ENCODE measurements at places on chromosomes 7 and 10.

GRCh38 chr10:42926843-42927242 is 144.2 kb downstream of the BMS1 start:
- DNase-seq = no peak

GRCh38 chr7:105244594-105244993 is 144.1 kb downstream of the SRPK2 start:
- no peak for DNase-seq

GRCh38 chr10:35992107-35992506 is 350.0 kb upstream of the FZD8 start:
- no peak for DNase-seq

DNA sequence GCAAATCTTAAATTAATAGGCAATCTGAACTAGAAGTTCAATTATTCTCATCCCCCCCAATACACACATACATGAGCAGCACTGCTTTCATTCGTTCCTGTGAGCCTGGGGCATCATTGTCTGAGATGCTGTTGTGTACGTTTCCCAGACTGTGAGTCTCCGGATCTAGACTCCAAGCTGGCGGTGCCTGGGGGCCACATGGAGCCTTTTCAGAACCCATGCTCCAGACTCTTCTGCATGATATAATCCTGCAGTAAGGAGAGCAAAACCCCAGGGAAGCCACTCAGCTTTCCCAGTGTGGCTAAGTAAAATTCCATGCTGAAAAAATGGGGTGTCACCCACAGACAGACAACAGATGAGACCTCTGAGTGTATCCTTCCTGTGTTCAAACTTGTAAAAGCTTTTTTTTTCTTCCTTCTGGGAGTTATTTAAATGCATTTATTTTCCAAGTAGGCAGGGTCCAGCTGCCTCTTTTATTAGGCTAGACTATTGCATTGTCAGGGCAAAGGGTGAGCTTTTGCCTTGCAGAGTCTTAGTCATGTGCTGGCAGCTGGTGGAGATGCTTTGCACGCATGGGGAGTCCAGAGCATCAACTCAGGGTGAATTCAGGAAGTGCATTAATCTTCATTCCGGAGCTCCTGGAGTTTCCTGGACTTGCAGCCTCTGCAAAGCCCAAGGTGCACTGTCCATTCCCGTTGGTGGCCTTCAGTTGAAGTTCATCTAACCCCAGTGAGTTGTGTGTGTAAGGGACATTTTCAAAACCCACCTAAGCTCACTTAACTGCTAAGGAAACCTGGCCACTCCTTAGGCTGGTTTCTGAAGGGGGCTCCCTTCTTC is 185.7 kb upstream of the ADO start:
- no peak for DNase-seq

DNA sequence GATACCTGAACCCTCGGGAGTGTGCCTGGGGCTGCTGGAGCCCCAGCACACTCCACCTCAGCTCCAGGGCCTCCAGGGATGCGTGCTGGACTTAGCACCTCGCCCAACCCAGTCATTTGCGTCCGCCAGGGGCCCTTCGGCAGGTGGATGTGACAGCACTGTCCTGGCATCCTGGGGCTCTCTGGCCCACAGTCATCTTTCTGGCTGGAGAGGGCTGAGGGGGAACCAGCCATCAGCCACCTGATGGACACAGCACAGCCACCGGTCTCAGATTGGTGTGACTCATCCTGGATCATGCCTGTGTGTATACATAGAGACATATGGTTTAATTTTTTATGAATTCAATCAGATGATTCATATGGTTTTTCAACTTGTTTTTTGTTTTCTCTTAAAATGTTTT is 11.1 kb downstream of the ZNF775 start:
- DNase-seq = no peak

- DNase-seq = no peak
Measured at GRCh38 chr7:158028290-158028941, 559.2 kb downstream of the PTPRN2 start.

GRCh38 chr10:85008488-85009184 is 680.2 kb downstream of the CCSER2 start:
- no peak for DNase-seq

DNA sequence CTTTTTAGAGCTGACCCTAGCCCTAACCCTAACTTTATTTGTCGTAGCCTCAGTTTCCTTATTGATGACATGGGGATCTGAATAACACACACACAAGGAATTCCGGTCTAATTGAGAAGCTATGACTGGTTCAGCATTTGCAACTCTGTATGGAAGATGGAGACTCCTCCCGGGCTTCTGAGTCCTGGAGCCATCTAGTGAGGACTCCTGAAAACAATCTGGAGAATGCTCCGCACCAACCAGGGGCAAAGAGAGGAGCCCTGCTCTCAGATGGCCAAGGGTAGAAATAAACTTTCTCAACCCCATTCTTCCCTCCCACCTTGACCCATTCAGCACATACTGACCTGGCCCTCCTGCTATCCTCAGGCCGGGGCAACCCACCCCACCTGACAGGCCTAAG is 26.4 kb downstream of the MBL2 start:
- DNase-seq = no peak

- DNase-seq = no peak
Measured at GRCh38 chr10:86244297-86245014, 122.1 kb downstream of the GRID1 start.

DNA sequence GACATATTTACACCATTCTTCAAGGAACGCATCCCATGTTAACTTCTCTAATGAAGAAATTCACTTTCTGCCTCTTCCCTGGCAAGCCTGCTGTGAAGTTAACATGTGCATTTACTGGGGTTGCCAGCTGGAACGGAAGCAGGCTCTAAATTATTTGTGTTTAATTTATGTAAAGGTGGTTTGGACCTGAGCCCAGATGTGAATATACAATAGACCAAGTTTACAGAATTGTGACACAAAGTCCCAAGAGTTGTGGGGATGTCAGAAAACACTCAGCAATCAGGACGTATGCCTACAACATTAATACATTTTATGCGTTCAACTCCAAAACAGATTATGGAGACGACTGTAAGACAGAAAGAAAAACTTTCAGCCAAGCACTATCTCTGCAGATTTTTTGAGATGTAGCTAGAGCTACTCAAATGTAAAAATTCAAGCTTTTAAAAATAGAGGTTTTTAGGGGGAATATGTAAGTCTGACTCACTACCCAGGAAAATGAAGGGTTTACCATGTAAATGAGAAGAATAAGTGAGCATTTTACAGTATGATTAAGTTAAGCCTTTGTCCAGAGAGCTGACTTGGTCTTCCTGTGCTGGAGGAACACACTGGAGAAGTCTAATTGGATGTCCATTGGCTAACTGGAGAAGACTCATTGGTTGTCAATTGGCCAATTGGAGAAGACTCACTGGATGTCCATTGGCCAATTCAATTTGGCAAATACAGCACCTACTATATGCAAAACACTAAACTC is 19.5 kb downstream of the NRP1 start:
- no peak for DNase-seq

DNA sequence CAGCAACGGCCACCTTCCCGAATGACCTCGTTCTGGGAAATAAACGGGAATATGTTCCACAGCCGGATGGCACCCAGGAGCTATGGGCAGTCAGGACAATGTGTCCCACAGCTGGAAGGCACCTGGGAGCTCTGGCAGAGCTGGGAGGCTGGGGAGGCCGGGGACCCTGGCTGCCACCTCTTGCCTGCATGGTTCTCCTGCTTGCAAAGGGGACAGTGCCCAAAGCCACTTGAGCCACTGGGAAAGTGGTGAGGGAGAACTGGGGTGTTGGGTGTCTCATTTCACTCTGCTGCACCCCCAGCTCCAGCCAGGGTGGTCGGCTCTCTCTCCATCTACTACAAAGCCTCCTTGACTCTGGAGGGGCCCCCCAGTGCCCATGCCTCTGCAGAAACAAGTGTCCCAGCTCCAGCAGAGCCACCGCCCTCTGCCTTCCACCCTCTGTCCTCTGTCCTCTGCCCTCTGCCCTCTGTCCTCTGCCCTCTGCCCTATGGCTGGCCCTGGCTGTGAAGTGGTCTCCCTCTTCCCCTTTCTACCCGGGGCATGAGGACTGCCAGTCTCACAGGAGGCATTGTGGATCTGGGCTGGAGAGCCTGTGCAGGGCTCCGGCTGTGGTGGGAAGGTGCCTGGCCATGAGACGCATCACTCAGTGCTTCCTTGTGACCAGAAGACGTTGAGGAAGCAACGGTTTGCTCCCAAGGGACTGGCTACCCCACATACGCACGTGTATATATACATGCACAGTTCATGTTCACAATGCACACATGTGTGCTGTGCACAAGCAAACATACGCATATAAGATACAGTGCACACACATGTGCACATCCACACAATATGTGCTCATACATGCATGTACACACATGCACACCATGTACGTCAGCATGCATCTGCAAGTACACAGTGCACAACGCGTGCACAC is 21.5 kb upstream of the INPP5A start:
- no peak for DNase-seq

GRCh38 chr7:100079024-100079560 is 2.4 kb downstream of the ZNF3 start:
- DNase-seq = no peak

GRCh38 chr7:40765639-40766038 is 630.8 kb downstream of the SUGCT start:
- DNase-seq = no peak

DNA sequence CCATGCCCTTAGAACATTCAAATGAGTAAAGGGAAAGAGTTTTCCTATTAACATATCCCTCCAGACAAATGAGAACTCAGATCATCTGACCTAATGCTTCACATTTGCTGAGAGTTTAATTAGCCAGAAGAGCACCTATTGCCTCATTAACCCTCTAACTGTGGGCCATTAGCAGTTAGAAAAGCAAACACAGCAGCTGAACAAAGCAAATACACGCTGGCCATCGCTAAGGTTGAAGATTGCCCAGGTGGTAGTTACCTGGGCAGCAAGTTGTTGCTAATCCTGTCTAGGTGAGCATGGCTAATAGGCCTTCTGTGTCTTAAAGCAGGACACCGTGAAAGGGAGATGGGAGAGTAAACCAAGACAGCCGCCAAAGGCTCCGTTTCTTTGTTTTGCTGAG is 49.9 kb upstream of the UCN3 start:
- DNase-seq = no peak

GRCh38 chr7:90309872-90310271 is 11.2 kb downstream of the FAM237B start:
- no peak for DNase-seq

- no peak for DNase-seq
Measured at GRCh38 chr10:87861566-87861952, 1.8 kb downstream of the KLLN start.

DNA sequence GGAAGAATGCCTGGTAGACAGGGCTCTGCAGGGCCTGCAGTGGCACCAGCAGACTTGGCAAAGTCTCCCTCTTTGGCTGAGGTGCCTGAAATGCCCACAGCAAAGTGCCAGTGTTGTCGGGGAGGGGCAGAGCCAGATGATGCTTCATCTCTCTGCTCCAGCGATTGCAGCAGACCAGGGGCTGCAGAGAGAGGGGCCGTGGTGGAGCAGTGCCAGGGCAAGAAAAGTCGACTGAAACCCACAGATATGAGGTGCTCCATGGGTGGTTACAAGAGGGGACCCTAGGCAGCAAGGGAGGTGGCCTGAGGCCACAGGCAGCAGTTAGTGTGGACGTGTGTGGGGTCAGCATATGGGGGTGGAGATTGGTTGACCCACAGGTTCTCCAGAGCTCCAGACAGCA is 123.5 kb upstream of the SHH start:
- DNase-seq = no peak

DNA sequence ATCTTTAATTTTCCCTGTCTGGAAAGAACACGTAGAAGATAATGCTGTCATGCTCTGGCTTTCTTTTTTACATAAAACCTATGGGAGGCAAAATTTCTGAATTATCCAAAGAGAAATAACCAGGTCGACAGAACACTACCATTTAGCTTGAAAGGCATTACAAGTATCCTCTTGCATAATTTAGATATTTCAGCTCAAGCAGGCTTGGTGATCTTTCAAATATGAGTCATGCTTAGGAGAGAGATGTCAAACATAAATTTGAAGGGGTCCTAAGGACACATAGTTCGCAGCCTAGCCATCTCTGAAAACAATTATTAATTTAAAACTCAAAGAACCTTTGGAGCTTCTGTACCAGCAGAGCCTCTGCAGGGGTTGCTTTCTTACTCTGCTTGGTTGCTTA is 100.9 kb downstream of the FAS start:
- no peak for DNase-seq

DNA sequence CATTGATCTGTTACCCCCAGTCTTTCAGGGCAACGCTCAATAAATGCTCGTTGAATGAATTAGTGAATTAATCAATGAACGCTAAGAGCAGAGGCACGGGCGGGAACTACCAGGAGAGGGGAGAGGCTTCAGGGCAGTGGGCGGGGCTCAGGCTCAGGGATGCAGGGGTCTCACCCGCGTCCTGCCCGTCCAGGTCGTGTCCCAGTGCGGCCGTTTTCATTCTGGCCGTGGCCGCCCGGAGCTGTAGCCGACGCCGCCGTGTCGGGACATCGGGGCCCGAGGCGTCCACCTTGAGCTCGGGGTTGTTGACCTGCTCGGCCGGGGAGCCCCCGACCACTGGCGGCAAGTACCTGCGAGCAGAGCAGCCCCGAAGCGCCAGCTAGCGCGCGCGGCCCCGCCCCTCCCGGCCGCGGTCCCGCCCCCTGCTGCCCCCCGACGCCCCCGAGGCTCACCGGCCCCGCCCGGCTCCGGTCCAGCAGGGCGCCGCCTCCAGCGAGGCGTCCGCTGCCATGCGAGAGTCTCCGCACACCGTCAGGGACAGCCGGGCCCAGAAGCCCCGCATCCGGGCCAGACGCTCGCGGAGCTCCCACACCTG is 2.8 kb upstream of the GAL3ST4 start:
- DNase-seq = no peak

DNA sequence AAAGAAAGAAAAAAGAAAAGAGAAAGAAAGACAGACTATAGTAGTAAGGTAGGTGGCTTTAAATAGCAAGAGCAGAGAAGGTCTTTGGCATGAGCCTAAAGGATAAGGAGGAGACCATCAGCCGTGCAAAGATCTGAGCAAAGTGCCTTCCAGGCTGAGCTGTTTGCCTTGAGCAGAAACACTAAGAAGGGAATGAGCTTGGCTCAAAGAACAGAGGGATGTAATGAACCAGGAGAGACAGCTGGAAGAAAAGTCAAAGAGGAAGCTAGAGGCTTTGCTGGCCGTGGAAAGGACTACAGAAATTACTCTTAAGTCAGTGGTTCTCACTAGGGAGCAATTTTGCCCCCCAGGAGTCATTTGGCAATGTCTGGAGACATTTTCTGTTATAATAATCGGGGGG is 228.6 kb downstream of the FGFR2 start:
- DNase-seq = no peak

GRCh38 chr7:104160375-104160774 is 47.4 kb downstream of the ORC5 start:
- DNase-seq = no peak

DNA sequence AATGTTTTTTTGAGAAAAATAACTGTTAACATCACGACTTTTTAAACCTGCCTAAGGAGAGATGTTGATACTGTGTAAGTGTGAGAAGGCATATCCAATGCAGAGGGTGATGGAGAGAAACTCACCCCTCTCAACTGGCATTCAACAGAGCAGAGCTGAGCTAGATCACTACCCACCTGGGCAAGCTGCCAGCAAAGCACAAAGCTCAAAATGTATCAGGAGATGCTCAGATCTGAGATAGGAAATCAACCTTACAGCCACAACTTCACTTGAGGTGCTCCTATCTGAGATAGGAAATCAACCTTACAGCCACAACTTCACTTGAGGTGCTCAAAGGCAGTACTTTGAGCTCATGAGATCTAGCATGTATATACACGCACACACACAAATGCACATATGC is 151.5 kb upstream of the PDE1C start:
- DNase-seq = no peak

- DNase-seq = no peak
Measured at GRCh38 chr7:11831736-11832495, at the start of gene THSD7A. THSD7A (minus strand) TSS chr7:11832198; CDS start chr7:11831946, 252 bp downstream.

Measured in esophagus squamous epithelium (tissue), 5 donors.